ENCODE measurements at places on chromosomes 11 and 22.
A peak's percentile ranks its signal among the peaks of the same experiment; 100 is the strongest.

GRCh38 chr11:118448294-118448693 is 12.0 kb downstream of the KMT2A start:
- peak; percentile 28 for DNase-seq

GRCh38 chr22:25564979-25565677 is 653 bp downstream of the GRK3 start:
- DNase-seq = no peak

GRCh38 chr11:72634472-72635095 is 39.6 kb downstream of the PDE2A start:
- no peak for DNase-seq

DNA sequence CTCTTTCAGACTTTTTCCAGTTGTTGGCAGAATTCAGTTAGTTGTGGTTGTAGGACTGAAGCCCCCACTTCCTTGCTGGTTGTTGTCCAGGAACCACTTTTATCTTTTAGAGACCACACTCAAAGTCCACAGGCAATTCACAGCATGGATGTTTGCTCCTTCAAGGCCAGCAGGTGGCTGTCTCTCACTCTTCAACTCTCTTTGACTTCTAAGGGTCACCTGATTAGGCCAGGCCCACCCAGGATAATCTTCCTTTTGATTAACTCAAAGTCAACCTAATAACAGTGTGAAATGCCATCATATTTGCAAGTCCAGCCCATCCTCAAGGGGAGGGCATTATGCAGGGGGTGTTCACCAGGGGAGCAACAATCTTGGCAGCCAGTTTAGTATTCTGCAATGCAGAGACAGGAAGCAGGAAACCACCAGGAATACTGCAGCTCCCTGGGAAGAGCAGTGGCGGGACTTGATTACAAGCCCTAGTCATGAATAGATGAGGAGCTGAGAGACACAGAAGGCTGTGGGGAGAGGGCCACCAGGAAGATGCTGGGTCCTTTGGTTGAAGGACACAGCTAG is 52.4 kb downstream of the LRRC74B start:
- DNase-seq = peak; percentile 7

DNA sequence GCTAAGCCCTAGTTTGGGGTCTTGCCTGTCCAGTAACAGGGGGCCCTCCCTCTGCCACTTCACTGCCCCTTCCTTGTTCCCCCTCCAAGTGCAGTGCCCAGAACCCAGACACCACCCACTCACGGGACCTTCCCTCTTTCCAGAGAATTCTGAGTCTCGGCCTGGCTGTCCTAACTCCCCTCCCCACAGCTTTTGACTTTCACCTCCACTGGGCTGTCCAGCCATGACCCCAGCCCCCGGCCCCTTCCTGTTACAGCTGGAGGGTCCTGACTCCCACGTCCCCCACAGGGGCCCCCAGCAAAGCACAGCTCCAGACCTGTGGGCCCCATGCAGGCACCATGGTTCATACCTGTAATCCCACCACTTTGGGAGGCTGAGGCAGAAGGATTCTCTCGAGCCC is 71.5 kb downstream of the BRD1 start:
- no peak for DNase-seq

DNA sequence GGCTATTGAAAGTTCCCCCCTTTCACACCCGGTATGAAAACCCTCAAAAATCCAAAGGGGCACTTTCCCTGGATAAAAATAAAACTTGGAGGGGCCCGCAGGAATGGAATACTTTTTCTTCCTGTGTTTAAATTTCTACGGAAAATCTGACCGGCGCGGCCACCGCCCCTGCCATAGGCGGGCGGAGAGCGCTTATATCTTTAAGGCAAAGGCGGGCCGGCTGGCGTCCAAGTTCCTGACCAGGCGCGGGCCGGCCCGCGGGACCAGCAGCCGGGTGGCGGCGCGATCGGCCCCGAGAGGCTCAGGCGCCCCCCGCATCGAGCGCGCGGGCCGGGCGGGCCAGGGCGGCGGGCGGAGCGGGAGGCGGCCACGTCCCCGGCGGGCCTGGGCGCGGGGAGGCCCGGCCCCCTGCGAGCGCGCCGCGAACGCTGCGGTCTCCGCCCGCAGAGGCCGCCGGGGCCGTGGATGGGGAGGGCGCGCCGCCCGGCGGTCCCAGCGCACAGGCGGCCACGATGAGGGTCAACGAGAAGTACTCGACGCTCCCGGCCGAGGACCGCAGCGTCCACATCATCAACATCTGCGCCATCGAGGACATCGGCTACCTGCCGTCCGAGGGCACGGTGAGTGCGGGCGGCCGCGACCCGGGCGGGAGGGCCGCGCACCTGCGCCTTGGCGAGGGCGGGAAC is at the start of gene ANO1:
Gene ANO1, plus strand, starts transcription at position 223 of the 686 bp plus-strand sequence. Its CDS starts 290 bp downstream, at position 513.
- DNase-seq = no peak

DNA sequence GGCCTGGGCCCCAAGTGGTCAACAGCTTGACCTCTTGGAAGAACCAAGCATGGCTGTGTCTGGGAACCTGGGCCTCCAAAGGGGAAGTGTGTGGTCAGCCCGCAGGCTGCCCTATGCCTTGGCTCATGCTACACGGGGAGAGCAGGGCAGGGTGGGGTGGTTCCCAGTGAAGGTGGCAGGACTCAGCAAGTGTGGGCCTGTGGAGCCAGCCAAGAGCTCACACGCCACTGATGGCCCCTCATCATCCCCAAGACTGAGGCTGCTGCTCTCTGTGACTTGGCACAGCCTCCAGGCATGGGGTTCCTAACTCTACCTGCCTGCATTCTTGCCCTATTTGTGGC is 15.9 kb upstream of the DGCR8 start:
- DNase-seq = no peak

DNA sequence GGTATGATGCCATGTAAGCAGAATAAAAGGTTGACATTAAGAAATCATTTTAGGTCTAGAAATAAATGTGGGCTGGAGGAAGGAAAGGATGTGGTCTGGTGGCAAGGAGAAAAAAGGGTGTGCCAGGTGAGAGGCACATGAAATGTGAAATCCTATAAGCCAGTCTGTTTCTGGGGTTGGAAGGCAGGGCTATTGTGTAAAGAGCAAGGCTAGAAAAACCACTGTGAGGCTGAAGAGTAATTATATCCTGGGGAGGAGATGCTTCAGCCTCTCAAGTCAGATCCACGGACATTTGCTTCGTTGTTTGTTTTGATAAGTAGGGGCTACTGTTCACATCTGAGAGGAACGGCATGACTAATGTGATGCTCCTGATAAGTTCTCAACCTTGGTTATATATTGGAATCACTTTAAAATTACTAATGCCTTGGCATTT is 77.5 kb upstream of the CTSC start:
- no peak for DNase-seq

- DNase-seq = no peak
Observed at GRCh38 chr11:85774256-85775101, 36.5 kb downstream of the SYTL2 start.

GRCh38 chr11:131481971-131482370 is 111.6 kb downstream of the NTM start:
- no peak for DNase-seq

- peak; percentile 1 for DNase-seq
Observed at GRCh38 chr11:43879789-43880639, 617 bp upstream of the ALKBH3 start.

GRCh38 chr11:8671193-8671612 is 11.3 kb downstream of the TRIM66 start:
- peak; percentile 99 for DNase-seq

GRCh38 chr11:117684731-117685130 is 112.3 kb downstream of the DSCAML1 start:
- no peak for DNase-seq

DNA sequence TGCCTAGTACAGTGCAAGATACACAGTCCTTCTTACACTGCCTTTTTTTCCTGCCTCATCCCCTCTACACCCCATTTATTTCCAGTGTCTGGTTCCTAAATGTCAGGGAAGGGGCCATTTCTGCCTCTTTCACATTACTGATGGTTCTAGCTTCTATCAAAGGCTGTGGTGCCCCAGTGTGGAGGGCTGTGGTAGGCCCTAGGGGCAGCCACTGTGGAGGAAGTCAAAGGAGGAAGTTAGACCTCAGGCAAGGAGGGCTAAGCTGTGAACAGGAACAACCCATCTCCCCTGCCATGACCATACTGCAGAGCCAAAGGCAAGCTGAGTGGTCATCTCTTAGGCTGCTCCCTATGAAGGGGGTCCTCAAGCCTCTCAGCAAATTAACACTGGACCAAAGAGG is 81.9 kb upstream of the CRTAM start:
- no peak for DNase-seq

All from fibroblast of mammary gland (primary cell).